Stimulated activated CD8-positive, alpha-beta memory T cell treated with anti-CD3 and anti-CD28 coated beads, Interleukin-7, amount 100 ng/mL, for 48 hours (primary cell): ENCODE measurements at places on chromosomes 7 and 10.

GRCh38 chr10:99529591-99530107 is 3.1 kb upstream of the NKX2-3 start:
- no peak for DNase-seq

DNA sequence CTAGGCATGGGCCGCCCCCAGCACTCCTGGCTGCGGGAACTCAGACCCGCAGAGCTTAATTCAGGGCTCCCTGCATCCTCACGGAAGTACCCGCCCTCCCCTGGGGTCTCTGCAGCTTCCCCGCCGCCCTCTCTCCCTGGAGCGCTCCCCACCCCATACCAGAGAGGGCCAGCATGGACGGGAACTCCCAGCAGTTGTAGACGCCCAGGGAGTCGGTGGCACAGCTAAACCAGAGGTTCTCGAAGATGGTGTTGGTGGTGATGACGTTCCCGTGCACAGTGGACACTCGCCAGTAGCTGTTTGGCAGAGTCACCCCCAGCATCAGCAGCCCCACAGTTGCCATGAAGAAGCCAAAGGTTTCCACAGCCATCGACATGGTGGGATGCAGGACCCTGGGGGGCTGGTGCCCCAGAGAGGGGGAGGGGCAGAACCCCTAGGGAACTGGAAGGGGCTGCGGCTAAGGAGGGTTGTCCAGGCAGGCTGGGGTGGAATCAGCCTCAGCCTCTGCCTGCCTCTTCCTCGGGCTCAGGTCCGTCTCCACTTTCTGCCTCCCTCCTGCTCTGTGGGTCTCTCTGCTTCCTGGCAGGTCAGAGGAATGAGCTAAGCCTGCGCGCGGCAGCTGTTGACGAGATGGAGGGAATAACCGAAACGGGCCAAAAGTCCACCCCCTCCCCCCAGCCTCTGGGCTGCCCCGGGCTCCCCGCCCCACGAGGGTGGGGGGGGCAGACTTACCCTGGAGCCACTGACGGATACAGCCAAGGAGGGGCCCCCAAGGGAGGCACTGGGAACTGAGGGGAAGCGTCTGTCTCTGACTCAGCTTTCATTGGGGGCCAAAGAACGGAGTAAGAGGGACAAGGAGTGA is at the start of gene CLDN15:
Gene CLDN15, minus strand, starts transcription at position 597 of the 862 bp plus-strand sequence. Its CDS starts 221 bp downstream, at position 376.
- DNase-seq = no peak

DNA sequence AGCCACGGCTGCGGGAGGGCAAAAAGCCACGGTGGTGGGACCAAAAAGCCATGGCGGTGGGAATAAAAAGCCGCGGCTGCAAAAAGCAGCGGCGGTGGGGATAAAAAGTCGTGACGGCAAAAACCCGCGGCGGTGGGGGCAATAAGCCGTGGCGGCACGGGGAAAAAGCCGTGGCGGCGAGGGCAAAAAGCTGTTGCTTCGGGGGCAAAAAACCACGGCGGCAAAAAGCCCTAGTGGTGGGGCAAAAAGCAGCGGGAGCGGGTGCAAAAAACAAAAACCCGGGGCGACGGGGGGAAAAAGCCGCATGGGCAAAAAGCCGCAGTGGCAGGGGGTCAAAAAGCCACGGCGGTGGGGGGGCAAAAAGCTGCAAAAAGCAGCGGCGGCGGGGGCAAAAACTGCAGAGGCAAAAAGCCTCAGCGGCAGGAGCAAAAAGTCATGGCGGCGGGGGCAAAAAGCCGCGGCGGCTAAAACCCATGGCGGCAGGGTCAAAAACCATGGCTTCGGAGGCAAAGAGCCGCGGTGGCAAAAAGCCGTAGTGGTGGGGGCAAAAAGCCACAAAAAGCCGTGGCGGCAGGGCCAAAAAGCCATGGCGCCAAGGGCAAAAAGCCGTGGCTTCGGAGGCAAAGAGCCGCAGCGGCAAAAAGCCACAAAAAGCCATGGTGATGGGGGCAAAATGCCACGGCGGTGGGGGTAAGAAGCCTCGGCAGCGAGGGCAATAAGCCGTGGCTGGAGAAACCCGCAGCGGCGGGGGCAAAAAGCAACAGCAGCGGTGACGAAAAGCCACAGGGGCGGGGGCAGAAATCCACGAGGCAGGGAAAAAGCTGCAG is 525.8 kb downstream of the ZNF33B start:
- no peak for DNase-seq

DNA sequence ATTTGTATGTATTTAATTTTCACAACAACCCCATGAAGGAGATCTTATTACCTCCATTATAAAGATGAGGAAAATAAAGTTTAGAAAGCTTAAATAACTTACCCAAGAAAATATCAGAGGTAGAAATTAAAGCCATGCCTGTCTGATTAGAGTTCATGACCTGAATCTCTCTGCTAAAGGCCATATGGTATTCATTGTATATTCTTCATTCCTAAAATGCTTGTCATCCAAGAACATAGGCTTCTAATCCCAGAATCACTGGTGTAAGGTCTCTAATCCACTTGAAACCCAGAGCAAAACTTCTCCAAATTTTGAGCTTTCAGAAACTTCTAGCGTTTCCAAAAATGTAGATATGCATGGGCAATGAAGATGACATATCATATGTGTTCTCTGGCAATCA is 72.3 kb upstream of the YAE1 start:
- no peak for DNase-seq

- no peak for DNase-seq
Observed at GRCh38 chr10:62915158-62915557, 99.0 kb upstream of the EGR2 start.

DNA sequence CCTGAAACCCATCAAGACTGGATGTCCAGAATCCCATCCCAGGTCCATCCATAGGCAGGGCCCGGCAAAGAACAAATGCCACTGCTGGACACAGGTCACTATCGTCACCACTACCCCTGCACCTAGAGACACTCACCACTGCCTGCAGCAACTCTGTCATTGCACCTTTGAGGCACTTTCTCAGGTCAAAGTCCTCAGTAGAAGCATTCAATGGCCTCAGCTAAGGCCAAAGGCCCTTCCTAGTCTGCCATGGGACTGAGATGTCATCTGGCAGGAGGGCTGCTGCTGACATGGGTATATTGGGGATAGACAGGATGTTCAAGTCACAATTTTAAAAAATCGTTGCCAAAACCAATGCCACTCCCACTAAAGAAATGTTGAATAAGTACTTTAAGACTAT is 58.7 kb downstream of the GPAM start:
- no peak for DNase-seq

DNA sequence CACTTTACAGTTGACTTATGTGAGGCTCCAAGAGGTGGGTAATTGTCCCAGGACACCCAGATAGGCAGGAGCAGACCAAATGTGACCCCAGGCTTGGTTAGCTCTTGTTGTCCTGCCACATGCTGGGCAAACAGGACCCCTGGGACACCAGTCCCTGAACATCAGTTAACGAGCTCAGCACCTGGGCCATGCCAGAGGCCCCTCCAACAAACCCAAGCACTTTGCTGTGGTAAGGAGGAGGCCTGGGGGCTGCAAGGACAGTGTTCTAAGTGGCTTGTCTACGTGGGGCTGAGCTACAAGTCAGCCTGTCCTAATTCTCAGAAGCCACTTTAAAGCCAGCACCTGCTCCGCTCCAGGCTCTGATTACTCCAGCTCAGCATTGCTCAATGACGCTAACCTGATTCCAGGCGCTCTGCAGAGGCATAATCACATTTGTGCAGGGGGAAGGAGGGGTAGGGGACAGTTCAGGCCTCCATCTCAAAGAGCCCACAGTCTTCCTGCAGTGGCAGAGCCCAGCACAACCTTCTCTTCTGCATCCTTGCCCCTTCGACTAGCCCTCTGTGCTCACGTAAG is 57.2 kb downstream of the DDC start:
- no peak for DNase-seq

- no peak for DNase-seq
Observed at GRCh38 chr7:98174334-98175259, 36.6 kb upstream of the BHLHA15 start.
